ENCODE measurements at places on chromosomes 1 and 21.

GRCh38 chr1:26548841-26549240, 19.3 kb downstream of the RPS6KA1 start:
- no peak for DNase-seq

GRCh38 chr21:42365770-42366169, 565 bp downstream of the TFF1 start:
- no peak for DNase-seq

DNA sequence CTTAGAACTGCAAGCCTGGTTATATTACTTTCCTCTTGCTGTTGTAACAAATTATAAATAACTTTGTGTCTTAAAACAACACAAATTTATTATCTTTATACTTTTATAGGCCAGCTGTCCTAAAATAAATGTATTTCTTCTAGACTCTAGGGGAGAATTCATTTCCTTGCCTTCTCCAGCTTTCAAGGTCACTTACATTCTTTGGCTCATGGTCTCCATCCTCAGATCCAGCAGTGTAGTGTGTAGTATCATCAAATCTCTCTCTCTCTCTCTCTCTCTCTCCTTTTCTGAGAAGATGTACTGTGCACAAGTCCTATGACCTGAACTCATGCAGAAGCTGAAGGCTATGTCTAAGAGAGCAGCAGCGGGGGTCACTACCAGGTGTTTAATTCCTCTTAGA, 1510.6 kb downstream of the MRPL39 start:
- no peak for DNase-seq

- DNase-seq: no peak
Observed at GRCh38 chr21:16072221-16072620, 342.4 kb downstream of the USP25 start.

DNA sequence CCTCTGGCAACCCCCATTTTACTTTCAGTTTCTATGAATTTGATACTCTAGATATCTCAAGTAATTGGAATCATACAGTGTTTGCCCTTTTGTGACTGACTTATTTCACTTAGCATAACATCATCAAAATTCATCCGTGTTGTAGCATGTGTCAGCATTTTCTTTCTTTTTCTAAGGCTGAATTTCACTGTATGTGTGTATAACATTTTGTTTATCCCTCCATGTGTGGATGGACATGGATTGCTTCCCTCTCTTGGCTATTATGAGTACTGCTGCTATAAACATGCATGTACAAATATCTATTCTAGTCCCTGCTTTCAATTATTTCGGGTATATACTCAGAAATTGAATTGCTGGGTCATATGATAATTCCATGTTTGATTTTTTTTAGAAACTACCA, 97.3 kb downstream of the MAP3K21 start:
- no peak for DNase-seq

DNA sequence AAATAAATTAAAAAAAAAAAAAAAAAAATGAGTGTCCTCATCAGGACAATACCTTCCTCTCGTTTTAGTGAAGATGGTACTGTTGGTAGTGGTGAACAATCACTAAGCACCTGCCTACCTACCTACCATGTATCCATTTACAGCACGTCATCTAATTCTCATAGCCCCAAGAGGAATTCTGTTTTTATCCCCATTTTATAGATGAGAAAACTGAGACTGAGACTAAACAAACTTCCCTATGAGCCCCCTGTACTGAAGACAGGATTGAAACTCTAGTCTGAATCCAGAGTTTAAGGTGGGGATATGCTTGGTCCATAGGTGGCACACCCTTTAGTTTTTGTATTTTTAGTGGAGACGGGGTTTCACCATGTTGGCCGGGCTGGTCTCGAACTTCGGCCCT, 17.3 kb upstream of the THEMIS2 start:
- DNase-seq: no peak

- DNase-seq: no peak
Observed at GRCh38 chr21:37164742-37165141, 91.7 kb downstream of the TTC3 start.

DNA sequence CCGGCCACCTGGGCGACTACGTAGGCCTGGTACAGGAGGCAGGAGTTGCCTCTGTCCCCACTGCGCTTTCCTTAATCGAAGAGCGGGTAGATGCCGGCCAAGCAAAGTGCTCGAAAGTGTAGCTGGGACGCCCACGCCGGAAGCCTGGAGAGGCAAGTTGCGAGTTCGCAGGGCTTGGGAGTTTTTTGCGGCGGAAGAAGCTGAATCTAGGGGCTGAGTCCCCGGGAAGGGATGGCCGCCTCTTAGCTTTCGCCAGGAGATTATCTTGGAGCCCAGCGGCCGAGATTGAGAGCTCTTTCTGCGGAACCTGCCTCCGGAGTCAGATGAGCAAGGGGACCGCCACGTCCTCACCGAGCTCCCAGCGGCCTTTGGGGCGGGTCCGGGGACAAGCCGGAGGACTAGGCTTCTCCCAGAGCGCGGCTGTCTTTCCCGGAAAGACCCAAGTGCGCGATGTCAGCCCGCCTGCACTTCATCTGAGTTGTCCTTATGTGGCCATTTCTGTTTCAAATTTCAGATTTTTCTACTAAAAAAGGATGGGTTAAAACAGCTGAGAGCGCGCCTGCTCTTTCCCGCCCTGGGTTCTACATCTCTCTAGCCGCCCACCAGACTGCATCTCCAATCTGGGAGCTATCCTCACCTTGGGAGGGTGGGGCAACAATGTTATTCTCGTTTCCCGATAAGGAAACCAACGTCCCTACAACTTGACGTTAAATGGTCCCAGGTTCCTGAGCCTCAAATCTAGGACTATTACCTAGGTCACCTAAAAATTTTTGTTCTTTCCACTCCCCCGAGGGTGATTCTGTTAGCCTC, 12.4 kb upstream of the TBX15 start:
- no peak for DNase-seq
